ENCODE measurements at places on chromosomes 12 and 14.

DNA sequence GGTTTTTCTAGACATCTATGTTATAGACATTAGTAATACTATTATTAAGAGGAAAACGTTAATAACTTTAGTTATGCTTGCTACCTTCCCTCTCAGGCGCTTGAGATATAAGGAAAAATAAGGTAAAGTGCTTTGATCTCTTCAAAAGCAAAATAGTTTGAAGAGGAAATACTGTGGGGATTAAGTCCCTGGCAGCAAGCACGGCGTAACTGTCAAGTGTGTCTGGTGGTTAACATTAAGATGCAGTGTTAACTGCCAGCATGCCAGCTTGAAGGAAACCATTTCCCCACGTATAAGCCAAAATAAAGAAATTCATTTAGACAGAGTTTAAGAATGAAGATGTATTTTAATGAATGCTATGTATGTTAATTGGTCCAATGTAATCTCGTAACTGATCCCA, 31.8 kb downstream of the PELI2 start:
- ATAC-seq = no peak

DNA sequence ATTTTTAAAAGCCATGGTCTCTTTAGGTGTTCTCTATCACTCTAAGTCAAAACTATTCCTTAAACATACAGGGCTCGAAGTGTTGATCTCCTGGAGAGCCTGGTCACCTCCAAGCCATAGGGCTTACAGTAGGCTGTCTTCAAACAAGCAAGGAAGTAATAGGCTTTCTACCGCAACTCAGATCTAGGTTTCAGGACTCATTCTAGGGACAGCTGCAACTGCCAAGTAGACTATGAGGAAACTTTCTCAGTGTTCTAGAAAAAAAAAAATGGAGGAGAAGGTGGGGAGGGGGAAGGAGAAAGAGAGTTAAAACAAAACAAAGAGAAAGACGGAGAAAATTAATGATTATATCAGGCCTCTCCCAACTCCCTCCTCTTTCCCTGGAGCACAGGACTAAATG, 106.9 kb upstream of the ETV6 start:
- no peak for ATAC-seq

GRCh38 chr12:11879306-11879705, 191.4 kb upstream of the BCL2L14 start:
- ATAC-seq = no peak

- peak; percentile 34 for ATAC-seq
These were observed 8.5 kb downstream of the WSB2 start for GRCh38 chr12:118052324-118053070.

GRCh38 chr12:131916306-131917138, 12.6 kb upstream of the PUS1 start:
- no peak for ATAC-seq

- no peak for ATAC-seq
These were observed 372.1 kb downstream of the KCNH5 start for GRCh38 chr14:62673014-62673755.

- no peak for ATAC-seq
These were observed 253.8 kb downstream of the RMST start for GRCh38 chr12:97716356-97716755.

GRCh38 chr12:25725931-25726330, 172.8 kb upstream of the LMNTD1 start:
- no peak for ATAC-seq

GRCh38 chr14:71371711-71372396, 464.6 kb downstream of the PCNX1 start:
- peak; percentile 99 for ATAC-seq

GRCh38 chr14:76337635-76338545, 38.0 kb upstream of the ESRRB start:
- no peak for ATAC-seq

GRCh38 chr12:87246726-87247125, 782.5 kb downstream of the C12orf50 start:
- ATAC-seq = no peak

GRCh38 chr12:93912086-93912733, 235.0 kb downstream of the CRADD start:
- ATAC-seq = no peak

DNA sequence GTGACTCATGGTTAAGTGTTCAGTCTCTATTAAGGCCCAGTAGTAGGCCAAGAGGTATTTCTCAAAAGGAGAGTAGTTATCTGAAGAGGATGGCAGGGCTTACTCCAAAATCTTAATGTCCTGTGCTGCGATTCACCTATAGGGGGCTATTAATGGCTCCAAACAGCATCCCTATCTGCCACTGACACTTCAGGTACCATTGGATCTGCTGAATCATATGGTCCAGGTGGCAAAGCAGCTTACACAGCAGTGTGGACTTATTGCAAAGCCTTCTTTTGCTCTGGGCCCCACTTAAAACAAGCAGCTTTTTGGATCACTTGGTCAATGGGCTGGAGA, 60.8 kb upstream of the ATP2B1 start:
- no peak for ATAC-seq

DNA sequence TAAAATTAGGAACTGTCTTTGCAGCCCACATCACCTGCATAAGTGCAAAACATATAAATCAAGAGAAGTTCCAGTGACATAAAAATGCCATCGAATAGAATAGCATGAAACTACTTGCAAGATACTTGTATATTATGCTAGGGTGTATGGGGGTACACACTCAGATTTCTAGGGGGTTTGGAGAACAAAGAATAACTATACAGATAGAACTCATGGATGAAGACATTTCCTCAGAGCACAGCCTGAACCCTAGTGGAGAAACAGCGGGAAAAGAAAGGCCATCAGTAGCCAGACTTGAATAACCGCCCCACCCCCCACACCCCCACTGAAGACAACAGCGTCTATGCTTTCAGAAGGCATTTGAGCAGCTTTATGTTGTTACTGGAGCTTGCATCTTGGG, 425.8 kb downstream of the NPAS3 start:
- ATAC-seq = no peak

DNA sequence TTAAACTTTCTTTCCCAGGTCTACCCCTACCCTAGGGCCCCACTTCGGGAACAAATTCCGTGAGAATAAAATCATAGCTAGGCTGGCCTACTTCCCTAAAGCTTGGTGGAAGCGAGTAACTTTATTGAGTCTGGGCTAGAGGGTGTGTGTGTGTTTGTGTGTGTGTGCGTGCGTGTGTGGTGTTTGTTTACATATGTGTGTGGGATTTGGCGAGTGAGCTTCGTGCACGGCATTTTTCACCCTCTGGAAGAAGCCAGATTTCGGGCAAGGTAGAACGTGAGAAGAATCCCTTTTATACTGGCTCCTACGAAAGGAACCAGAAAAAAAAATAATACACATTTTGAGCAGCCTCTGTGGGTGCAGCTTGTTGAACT, 7.5 kb upstream of the LHX5 start:
- no peak for ATAC-seq

GRCh38 chr12:53044896-53045695, 4.8 kb upstream of the TNS2 start:
- no peak for ATAC-seq

DNA sequence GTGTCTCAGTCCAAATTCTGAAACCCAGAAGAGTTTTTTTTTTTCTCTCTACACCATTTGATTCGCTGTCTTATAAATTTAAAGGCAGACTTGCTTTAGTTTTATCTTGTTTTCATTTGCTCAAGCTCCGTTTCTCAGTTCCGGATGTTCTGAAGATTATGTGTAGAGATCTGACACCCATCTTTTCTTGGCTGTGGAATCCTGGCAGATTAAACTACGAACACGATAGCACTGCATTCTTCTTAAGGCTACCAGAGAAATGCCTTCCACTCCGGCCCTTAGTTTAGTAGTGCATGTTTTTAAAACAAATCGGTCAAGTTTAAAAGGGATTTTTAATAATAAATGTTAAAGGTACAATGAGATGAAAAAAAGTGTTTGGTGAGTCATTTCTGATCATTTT, 106.4 kb downstream of the LMO3 start:
- no peak for ATAC-seq

DNA sequence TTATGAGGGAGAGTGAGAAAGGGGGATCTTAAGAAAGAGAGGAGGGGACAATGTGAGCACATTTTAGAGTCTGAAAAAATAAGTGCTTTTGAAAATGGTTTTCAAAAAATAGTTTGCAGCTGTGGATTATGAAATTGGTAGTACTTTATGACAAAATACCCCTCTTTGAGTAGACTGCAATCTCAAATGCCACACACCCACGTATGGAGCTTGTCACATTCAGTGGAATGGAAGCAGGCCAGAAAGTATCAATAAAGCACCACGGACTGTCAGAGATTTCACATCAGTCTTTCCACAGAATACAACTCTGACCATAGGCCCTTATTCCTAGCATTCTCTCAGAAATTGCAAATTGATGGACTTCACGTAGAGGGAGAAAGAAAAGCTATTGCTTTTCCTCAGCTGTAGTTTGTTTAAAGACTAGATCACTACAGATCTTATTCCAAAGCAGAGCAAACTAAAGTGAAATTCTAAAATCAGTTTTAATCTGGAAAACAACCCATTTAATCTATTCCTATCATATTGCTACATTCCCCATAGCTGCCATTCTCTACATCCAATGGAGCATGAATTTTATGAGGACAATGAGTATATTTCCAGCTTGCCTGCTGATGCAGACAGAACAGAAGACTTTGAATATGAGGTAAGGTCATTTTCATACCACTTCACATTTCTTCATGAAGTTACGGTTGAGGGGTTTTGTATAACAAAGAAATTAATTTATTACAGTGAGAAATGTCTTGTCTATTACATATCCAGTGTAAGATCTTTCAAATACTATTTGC, 321.3 kb downstream of the PDZRN4 start:
- ATAC-seq = no peak

DNA sequence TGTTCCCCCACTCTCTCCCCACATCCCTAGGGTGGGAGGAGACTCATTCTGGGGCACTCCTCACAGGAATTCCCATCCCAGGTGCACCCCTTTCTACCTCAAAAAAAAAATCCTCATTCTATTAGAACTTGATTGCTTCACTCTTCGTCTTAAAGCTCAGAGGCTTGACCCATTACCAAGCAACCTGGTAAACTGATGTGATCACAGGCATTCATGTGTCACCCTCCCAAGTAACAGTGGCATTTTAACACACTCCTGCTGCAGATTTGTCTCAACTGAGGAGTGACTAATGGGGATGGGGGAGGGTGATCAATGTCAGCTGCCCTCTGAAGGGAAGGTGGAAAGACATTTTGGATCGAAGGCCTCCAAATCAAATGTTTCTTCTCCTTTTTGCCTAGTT, 78.1 kb upstream of the PTHLH start:
- no peak for ATAC-seq

GRCh38 chr14:62661818-62662217, 383.4 kb downstream of the KCNH5 start:
- no peak for ATAC-seq

DNA sequence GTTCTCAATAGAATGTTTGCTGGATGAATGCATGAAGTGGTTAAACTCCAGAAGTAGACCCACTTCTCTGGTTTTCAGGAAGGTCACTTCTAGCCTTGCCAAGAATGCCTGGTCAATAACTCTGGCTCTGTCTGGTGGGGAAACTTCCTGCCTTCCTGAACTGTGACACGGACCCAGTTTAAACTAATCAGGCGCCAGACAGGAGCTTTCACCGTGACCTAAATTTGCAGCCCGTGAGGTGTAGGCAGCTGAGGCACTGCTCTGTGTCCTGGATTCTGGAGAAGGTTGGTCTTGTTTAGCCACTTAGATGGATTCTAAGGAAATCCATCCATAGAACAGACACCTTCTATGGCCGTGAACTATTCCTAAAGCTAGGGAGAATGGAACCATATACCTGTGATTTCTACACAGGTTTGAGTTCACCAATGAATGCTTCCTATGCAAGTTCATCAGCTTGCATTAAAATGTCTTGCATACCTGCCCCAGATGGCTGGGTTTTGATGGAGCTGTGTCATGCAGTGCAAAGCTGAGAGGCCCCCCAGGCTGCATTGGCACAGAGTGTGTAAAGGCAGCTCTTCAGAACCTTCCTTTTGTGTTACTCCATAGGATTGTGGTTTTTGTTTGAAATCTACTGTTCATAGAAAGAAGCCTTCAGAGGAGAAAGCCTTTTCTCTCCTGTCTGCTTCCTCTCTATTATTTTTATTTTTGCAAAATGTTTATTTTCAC, 4.4 kb downstream of the CHST11 start:
- ATAC-seq = no peak

GRCh38 chr14:66920196-66920595, 269.0 kb upstream of the GARIN2 start:
- ATAC-seq = no peak

DNA sequence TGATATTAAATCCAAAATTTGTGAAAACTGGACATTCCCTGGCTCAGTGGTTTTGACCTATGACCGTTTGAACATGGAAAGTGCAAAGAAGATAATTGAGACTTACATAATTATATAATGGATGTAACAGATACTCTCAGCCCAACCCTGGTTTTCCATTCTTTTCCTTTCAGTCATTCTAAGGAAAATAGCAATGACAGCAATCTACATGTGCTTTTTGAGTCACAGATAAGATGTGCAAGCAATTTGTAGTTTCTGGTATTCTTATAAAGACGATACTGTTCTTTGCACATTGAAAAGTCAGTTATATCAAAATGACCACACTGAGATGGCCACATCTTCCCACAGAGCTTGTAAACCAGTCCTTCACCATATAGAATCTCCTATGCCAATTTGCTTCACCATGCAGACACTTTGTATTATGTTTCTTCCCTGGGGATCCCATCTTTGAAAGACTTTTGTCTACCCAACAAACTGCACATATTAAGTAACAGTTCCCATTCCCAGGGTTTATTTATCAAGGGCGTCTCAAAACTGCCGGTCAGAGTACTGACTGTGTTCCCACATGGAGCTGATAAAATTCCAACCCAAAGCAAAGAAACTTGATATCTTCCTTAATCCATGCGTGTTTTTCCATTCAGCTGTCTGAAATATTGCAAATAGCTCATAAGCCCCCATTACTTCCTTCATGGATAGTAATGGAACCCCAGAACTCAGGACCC, 34.8 kb downstream of the PLXNC1 start:
- ATAC-seq = no peak

GRCh38 chr12:112190231-112191025, 65.1 kb downstream of the TRAFD1 start:
- no peak for ATAC-seq

GRCh38 chr14:22315336-22315735, 273.7 kb downstream of the DAD1 start:
- no peak for ATAC-seq

- no peak for ATAC-seq
These were observed 42.3 kb upstream of the EPS8 start for GRCh38 chr12:15831315-15831978.

- no peak for ATAC-seq
These were observed 9.1 kb downstream of the GSG1 start for GRCh38 chr12:13094367-13094766.

- ATAC-seq = no peak
These were observed 148.3 kb downstream of the KCNH5 start for GRCh38 chr14:62896932-62897456.

- ATAC-seq = no peak
These were observed 120.4 kb downstream of the TBX5 start for GRCh38 chr12:114285554-114285953.

- no peak for ATAC-seq
These were observed 36.7 kb upstream of the CLIP1 start for GRCh38 chr12:122459211-122459610.

GRCh38 chr12:79168687-79169086, 304.1 kb downstream of the SYT1 start:
- no peak for ATAC-seq

GRCh38 chr14:29743531-29743930, 184.1 kb downstream of the PRKD1 start:
- ATAC-seq = no peak
